GM10248 (cell line): ENCODE measurements at places on chromosomes 6 and 20.

- DNase-seq, result no peak
Measured at GRCh38 chr20:63831646-63831992, 555 bp upstream of the ZBTB46 start.

GRCh38 chr6:14130435-14131075, 13.0 kb downstream of the CD83 start:
- no peak for DNase-seq

- no peak for DNase-seq
Measured at GRCh38 chr6:89997456-89998445, 103.5 kb downstream of the GJA10 start.

GRCh38 chr20:53399592-53400335, 193.9 kb downstream of the ZNF217 start:
- DNase-seq, result no peak

GRCh38 chr20:39222101-39222500, 260.0 kb downstream of the DHX35 start:
- no peak for DNase-seq

GRCh38 chr20:51444922-51445438, 97.5 kb downstream of the NFATC2 start:
- DNase-seq, result no peak

DNA sequence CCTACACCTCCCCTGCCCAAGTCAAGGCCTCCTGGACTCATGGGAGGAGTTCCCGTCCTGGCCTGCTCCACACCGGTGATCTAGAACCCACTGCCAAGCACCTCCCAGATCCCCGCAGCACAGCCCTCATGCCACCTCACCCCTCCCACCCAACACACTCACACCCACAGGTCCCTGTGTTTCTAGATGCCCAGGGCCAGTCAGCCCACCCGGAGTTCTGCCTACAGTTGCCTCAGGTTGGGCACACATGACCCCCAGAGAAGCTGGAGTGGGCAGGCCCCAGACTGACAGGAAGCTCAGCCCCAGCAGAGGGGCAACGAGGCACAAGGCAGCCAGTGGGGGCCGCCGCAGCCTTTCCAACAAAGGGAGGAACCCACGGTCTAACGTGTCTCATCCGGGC, 29.6 kb downstream of the RRBP1 start:
- no peak for DNase-seq

GRCh38 chr6:149246691-149247384, 70.7 kb upstream of the TAB2 start:
- DNase-seq, result peak; percentile 63

DNA sequence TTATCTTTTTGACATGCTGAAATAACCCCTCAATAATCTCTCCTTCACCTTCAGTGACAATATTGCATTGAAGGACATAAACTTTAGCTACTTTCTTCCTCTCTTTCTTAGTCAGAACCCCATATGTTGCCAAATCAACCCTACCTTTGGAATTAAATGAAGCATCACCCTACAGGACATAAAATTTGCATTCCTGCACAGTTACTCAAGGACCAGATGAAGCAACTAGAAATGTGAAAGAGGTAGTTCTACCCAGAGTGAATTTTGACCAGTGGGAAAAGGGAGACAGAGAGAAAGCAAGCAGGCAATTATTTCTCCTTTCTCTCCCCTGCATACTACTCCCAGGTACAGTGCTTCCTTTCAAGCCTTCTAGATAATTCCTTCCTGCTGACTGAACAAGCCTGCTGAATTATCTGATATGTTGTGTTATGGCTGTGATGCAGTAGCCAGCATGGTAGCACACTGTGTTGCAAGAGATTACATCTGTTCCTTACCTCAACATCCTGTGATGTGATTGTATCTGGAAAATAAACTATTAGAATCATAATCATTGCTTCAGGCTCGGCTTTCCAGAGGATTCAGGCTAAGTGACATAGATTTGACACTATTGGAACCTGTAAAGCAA, 16.6 kb downstream of the TENT5A start:
- no peak for DNase-seq

DNA sequence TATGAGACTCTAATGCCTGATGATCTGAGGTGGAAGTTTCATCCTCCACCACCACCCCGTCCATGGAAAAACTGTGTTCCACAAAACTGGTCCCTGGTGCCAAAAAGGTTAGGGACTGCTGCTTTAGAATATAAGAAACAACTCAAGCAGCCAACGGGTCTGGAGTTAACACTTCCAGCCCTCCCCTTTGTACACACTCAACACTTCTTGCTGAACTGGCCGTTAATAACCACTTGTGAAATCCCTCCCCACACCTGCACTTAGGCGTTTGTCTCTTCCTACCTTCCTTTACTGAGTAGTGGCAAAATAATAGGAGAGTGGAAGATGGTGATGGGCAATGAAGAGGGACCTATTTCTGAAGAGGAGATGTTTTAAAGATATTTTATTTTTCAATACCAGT, 10.5 kb downstream of the SAYSD1 start:
- no peak for DNase-seq

DNA sequence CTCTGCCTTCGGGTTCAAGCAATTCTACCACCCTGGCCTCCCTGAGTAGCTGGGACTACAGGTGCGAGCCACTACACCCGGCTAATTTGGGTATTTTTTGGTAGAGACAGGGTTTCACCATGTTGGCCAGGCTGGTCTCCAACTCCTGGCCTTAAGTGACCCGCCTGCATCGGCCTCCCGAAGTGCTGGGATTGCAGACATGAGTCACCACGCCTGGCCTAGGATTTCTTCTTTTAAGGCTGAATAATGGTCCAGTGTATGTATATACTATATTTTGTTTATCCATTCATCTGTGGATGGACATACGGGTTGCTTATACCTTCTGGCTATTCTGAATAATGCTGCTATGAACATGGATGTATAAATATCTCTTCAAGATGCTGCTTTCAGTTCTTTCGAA, 17.1 kb downstream of the RIOK1 start:
- DNase-seq, result no peak

- DNase-seq, result no peak
Measured at GRCh38 chr20:37219751-37220668, 40.7 kb upstream of the MROH8 start.

DNA sequence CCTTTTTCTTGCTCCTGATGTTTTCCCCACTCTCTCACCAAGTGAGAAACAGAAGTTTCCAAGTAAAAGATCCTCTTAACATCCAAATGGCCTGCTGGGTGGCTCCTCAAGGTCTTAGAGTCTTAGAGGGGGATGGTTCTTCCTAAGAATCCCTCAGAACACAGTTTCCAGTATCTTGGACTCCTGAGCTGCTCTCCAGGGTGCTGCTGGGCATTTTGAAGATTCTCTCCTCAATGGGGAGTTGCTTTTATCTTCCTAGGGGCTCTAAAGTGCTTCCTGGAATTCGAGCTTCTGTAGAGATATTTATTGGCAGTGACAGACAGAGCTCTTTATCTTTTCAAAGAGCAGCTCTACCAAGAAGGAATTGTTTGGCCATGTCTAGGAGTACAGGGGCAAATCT, 70.8 kb upstream of the SLC35B3 start:
- no peak for DNase-seq

GRCh38 chr6:46022106-46022948, 6.7 kb upstream of the CLIC5 start:
- no peak for DNase-seq

DNA sequence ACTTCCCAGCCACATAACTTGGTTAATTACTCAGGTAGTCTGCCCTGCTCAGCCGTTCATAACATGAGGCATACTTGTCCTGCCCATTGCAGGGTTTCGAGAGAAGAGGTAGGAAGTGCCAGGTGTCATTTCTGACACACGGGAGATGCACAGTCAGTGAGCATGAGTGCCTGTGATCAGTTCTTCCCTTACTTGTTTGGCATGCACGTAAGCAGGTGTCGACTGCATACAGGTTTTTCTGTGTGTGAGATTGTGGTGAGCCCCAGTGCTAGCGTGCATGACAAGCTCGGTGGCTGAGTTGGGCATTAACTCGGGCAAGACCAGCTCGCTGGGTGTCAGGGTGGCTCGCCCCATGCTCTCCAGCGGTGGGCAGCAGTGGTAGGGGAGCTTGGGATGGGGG, 51.2 kb upstream of the SLC22A1 start:
- no peak for DNase-seq

DNA sequence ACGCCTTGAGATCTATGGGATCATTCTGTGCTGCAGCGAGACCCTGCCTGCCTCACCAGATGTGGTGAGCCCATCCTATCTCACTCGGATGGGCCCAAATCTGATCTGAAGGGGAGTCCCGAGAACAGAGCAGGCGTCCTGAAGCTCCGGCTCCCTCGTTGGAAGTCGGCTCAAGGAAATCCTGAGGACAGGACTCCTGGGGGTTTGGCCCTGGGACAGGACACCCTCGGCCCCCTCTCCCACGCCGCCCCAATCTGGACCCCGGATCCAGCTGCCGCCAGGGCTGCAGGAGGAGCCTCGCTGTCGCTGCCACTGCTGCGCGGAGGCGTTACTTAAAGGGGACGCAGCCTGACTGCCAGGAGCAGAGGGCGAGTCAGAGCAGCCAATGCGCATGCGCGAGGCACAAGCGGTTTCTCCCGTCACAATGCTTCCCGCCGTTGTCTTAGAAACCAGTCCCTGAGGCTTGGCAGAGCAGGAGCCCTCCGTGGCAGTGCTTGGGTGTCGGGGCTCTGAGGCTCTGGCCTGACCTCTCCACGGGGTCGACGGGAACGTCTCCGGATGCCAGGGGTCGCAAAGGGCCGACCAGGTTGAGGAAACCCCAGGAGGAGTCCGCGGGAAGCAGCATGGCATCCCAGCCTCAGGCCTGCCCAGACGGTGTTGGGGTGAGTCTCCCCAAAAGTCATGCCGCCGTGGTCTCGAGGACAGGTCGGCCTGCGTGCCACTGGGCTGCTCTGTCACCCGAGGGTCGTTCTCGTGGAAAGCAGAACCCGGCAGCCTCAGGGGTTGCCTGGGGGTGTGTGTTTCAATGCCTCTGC, 1567.8 kb upstream of the DEFB115 start:
- no peak for DNase-seq

- DNase-seq, result no peak
Measured at GRCh38 chr6:167781066-167781767, 45.5 kb upstream of the AFDN start.

DNA sequence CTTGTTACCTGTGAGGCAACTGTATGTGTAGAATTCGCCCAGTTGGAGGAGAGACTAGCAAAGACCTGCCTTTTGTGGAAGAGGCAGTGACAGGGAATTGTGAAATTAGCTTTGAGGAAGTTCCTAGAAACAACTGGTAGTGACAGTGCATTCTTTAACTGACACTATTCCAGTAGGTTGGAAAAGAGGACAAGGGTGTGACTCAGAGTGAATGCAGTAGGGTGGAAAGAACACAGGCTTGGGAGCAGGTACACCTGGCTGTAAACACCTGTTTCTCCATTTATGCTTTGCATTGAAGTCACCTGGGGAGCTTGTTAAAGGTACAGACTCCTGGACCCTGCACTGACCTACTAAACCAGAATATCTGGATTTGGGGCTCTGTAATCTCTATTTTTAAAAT, 295.7 kb downstream of the PHACTR1 start:
- DNase-seq, result no peak

DNA sequence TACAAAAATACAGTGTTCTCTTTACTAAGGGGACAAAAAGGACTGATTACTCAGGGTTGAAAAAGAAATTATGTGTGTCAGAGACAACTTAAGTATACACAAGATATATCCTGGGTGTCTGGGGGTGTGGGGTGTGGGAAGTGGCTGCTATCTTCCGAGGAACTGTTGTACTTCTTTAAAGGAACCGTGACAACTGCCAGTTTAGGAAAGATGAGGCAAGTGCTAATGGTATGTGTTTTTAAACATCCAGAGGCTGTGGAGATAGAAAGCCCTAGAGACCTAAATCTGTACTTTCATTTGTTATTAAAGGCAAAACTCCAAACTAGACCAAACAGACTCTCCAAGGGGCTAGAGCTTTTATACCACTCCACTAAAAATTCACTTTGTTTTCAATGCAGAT, 95.6 kb downstream of the SNAP25 start:
- no peak for DNase-seq

DNA sequence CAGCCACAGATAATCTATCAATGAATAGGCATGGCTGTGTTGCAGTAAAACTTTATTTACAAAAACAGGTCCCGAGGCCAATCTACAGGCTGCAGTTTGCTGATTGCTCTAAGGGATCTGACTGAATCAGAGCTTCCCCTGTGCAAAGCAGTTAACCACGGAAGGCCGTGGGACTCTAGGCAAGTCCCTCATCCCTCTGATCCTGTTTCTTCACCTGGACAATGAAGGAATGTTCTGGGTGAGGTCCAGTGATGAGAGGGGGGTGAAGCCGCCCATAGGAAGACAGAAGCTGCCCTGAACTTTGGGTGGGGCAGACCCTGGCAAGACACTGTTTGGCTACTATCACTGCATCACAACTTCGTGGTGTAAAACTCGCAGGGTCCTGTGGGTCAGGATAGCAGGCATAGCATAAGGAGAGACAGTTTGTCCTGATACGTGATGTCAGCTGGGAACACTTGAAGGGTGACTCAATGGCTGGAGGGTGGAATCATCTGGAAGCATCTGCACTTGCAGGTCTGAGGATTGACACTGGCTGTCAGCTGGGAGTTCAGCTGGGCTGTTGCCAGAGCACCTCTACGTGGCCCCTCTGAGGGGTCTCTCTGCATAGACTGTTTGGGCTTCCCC, 33.3 kb upstream of the TGM2 start:
- DNase-seq, result no peak

DNA sequence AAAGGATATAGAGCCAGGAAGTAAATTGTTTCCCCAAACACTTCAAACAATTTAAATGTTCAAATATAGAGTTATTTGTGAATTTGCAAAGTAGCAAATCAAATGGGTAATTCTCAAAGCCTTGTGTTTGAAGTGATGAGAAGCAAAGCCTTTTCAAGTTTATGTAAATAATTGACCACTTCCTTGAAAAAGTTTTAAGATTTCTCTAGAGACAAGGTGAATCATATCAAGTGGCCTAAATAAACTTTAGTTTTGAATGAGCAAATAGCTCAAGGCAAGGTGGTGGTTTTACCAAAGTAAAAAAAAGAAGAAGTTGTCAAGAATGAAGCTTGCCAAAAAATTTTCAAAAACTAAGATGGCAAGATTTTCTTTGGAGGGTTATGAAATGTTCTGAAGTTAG, 42.6 kb upstream of the IFNGR1 start:
- peak; percentile 28 for DNase-seq

GRCh38 chr6:4717856-4718255, 58.3 kb upstream of the CDYL start:
- no peak for DNase-seq

DNA sequence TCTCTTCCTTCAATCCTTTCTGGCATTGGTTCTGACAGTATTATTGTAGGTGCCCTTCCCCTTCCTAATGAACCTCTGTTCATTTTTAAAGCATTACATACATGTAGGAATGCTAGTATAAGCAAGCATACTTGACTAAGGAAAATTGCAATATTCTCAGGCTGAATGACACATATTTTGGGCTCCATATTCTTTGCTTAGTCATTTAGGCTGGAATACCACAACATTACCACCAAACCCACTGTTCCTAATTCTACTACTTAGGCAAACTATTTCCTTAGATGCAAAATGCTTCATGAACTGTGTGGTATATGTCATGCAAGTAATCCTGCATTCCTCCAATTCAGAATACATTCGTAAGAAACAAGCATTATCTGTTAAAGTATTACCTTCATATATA, 113.9 kb downstream of the PRDM1 start:
- no peak for DNase-seq

- no peak for DNase-seq
Measured at GRCh38 chr6:170221753-170222400, 69.0 kb downstream of the DLL1 start.
